Stimulated activated CD4-positive, alpha-beta T cell treated with anti-CD3 and anti-CD28 coated beads, Interleukin-2, amount 100 ng/mL, for 24 hours (primary cell): ENCODE measurements at places on chromosomes 3 and 15.

DNA sequence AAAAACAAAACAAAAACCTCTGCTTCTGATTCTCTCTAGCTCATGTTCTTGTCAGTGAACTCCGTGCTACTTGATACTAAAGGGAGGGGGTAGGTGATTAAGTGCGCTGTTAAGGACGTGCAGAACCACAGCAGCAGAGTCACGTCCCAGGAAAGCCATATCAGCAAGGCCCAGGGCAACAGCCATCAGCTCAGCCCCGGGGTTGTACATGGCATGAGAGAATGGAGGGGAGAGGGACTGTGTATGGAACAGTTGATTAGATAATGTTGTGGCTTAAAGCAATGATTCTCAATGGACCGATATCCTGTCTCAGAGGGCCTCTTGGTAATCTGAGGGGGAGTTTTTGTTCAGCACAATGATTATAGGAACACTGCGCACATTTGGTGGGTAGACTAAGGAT lies 27.6 kb downstream of the C2CD4A start:
- DNase-seq: no peak

GRCh38 chr15:58440922-58441321 lies 9.1 kb downstream of the LIPC start:
- DNase-seq: no peak

- DNase-seq: no peak
Observed at GRCh38 chr3:119664850-119665379, 4.5 kb upstream of the POPDC2 start.

- no peak for DNase-seq
Observed at GRCh38 chr3:58241306-58242044, 3.9 kb downstream of the ABHD6 start.

DNA sequence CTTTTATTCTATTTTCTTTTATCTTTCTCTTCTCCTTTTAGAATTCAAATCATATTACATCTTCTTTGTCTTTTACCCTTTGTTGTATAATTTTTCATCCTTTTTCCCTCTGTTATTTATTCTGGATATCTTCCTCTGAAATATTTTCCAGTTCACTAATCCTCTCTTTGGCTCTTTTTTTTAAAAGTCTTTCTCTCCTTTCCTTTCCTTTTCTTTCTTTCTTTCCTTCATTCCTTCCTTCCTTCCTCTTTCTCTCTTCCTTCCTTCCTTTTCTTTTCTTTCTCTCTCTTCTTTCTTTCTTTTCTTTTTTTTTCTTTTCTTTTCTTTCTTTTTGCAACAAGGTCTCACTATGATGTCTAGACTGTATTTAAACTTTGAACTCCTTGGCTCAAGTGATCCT lies 9.3 kb downstream of the SUSD5 start:
- no peak for DNase-seq

DNA sequence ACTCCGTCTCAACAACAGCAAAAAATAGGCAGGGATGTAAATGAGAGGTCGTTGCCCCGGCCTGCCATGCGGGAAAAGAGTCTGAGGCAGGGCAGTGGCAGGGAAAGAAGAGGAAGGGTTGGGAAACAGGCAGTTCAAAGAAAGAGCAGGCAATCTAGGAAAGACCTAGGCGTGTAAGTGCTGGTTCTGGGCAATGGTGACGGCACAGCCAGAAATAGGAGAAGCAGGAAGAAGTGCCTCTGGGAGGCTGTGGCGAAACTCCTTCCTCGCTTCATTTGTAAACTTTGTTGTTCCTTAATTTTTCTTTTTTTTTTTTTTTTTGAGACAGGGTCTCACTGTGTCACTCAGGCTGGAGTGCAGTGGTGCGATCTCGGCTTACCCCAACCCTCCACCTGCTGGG lies 4.3 kb downstream of the SLC51A start:
- DNase-seq: no peak

GRCh38 chr3:149417727-149418126 lies 40.3 kb upstream of the TM4SF1 start:
- no peak for DNase-seq

DNA sequence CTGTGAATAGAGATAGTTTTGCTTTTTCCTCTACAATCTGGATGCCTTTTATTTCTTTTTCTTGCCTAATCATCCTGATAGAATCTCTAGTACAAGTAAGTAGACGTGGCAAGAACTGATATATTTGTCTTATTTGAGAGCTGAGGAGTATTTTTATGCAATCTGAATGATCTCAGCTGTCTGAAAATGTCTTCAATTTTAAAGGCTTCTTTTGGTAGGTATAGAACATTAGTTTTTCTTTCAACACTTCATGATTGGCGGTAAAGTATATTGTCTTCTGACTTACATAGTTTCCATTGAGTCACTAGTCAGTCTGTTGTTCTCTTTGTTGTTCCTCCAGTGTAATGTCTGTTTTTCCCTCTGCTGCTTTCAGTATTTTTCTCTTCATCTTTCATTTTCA lies 31.3 kb downstream of the MGA start:
- DNase-seq: no peak

DNA sequence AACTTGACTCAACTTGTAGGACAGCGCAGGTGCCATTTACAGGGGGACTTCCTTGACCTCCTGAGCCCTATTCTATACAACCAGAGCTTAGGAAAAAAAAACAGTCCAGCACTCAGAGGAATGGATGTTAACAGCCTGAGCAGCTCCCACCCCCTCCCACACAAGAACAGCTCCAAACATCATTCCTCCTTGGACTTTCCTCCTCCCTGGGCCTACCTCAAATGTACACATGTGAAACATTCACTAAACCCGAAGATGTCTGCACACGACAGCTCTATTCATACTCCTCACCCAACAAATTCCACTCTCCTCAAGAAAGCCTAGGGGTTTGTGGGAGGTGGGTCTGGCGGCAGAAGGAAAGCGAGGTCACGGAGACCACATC lies 503 bp upstream of the ATRIP start:
- no peak for DNase-seq

- no peak for DNase-seq
Observed at GRCh38 chr3:182709306-182709705, 84.0 kb upstream of the ATP11B start.

DNA sequence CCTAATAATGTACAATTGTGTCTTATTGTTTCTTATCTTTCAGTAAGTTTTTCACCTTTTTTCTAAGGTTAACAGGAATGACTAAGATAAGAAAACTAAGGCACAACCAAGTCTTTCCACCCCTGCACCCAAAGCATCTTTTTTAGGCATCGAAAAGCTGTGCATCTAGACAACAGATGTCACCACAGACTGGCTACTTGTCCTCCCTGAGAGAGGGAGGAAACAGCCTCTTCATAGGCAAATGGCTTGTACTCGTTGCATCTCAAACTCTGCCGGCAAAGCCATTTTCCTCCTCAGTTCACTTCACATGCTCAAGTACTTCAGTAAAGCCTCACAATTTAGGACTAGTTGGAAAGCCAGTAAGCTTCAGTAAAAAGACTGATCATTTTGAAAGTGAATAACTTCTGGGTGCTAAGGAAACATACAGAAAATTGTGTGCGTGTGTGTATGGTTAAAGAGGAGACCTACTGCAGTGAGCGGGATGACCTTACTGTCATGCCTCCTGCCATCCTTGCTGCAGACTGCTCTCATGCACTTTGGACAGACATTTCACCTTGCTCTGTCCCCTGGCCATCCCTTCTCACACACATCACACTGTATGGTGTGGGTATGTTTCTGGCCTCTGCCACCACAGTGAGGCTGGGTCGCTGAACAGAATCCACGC lies 36.5 kb upstream of the HACD2 start:
- DNase-seq: no peak

DNA sequence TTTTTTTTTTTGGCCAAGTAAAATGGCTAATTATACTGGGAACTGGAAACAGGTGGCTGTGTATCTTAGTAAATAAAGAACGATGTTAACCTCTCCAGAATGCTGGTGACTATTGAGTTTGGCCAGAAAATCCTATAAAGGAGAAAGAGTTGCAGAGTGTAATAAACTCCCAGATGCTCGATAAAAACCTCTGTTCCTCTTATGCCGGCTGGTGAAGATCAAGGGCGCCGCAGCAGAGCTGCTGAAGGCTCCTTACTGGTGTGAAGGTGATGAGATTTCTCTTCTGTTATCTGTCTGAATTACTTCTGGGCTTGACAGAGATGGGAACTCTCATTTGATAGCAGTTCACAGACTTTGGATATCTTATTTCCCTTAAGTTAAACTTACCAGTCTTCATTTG lies 104.6 kb downstream of the PTPRG start:
- DNase-seq: no peak
